ENCODE measurements at places on chromosomes 1 and 21.

- DNase-seq, result no peak
These were observed 153.0 kb downstream of the TNFSF18 start for GRCh38 chr1:172897738-172898137.

DNA sequence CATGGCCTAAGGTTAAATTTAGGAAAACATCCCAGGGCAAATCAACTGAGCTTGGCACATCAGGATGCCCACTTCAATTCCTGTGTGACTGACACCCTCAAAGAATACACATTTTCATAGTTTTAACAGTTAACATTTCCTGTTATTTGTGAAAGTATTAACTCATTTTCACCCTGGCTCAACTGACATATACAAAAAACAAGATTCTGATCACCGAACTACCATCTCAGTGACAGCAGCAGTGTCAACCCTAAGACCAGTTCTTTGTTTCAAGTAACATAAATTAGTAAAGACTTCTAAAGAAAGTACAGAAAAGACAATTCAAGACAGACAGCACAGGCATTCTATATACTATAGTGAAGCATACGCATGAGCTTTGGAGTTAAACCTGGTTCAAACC is 69.0 kb upstream of the SDC3 start:
- DNase-seq, result no peak

- DNase-seq, result no peak
These were observed 45.5 kb upstream of the KANK4 start for GRCh38 chr1:62364721-62365120.

GRCh38 chr1:161196521-161197451 is 2.1 kb downstream of the ADAMTS4 start:
- DNase-seq, result no peak

DNA sequence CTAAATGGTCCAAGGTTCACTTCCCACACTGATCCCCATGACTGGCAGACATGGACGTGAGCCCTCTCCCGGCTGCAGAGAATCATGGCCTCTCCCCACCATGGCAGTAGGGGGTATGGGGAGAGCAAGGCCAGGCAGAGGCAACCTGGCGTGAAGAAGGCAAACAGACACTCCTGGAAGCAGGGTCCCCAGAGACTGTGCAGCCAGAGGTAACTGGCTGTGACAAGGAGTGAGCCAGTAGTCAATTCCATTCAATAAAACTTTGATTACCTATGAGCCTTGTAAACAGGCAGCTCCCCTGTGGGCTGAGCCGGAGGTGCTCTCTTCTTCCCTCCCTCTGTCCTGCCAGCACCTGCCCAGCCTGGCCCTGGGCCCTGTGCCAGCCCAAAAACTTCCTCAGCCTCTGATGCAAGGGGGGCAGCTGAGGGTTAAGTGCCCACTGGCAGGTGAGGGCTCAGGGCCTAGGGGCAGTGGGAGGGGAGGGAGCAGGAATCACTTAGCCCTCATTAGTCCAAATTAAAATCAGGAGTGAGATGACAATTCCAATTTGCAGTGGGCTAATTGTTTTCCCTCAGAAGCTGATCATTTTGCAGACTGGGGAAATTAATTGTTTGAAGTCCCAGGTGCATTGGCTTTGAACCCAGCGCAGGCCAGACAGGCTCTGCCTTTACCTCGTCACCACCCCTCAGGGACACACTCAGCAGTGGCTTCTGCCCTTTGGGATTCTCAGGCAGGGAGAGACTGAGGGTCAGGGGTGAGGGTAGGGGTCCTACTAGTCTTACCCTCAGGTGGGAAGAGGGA is 35.6 kb downstream of the LRRN2 start:
- no peak for DNase-seq

- no peak for DNase-seq
These were observed 96.9 kb downstream of the KCNH1 start for GRCh38 chr1:211037095-211037494.

- no peak for DNase-seq
These were observed 18.8 kb downstream of the TMCC2 start for GRCh38 chr1:205246351-205247119.

DNA sequence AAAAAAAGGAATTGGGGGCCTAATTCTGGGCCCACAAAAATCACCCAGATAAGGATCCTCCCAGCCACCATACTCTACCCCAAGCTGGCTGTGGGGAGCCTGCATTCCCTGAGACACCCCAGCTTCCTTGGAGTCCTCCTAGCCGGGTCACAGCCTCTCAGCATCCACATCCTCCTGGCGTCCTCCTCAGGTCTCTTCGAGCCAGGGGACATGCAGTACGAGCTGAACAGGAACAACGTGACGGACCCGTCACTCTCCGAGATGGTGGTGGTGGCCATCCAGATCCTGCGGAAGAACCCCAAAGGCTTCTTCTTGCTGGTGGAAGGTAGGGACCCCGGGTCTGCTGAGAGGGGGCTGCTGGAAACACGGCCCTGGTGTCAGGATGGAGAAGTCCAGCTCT is 64.3 kb downstream of the ALPL start:
- DNase-seq, result no peak

DNA sequence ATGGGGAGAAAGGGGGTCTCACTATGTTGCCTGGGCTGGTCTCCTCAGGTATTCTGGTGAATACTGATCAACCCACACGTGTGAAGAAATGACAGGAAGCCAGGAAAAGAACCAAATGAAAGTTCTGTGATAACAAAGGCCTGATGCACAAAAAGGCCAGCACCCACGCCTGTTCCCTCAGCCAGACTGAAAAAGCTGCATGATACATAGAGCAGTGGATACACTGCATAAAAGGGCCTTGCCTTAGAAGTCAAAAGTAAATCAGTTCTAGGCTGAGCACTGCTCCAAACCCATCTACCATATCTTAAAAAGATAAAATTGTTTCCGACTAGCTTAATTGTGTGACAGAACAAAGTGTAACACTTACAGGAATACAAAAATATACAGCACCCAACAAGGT is 36.9 kb upstream of the PSMG1 start:
- no peak for DNase-seq

DNA sequence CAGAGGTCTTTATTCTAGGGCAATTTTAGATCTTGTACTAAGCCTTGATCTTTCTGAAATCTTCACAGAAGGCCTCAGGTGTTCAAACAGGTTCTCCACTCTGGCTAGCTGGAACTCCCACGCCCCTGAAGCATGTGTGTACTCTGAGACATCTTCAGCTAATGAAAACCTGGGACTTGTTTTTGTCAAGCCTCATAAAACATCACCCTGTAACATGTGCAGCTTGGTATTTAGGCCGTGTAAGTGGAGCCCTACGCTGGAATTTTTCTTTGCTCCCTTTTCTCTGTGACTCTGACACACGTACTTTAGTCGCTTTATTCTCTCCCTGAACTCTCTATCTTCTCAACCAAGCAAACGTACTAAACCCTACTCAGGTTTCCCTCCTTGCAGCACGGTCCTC is 701.9 kb upstream of the ZP4 start:
- DNase-seq, result no peak

DNA sequence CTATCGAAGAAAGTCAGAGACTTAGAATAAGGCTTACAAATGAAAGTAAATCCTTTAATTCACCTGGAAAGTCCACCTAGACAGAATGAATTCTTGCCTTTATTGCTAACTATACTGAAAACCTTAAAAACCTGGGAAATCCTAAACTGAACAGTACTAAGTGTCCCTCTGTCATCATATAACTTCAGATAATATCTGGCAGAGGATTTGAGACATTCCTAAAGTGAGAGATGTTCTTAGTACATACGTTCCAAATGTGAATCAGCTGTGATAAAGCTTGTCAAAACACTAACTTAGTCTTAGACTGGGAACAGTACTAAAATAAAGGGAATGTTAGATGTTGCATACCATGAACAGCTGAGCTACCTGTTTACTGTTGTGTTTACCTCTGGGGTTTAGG is 121.7 kb downstream of the TNFSF18 start:
- DNase-seq, result no peak

DNA sequence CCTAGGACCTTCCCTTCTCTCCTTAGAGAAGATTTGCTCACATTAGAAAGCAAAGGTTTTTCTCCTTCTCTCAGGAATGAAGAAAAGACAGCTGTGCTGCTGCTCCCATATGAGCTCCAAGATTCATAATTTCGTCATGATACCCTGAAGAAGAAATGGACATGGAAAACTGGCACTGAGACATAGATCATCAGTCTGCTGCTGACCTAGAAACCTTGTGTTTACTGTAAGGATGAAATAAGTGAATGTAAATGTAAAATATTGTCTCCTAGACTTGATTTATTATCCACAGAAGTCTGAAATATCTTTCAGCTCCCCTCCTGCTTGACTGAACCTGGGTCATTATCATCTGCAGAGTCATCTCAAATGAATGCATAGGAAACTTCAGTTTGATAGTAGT is 77.9 kb downstream of the ZC3H11B start:
- DNase-seq, result no peak

DNA sequence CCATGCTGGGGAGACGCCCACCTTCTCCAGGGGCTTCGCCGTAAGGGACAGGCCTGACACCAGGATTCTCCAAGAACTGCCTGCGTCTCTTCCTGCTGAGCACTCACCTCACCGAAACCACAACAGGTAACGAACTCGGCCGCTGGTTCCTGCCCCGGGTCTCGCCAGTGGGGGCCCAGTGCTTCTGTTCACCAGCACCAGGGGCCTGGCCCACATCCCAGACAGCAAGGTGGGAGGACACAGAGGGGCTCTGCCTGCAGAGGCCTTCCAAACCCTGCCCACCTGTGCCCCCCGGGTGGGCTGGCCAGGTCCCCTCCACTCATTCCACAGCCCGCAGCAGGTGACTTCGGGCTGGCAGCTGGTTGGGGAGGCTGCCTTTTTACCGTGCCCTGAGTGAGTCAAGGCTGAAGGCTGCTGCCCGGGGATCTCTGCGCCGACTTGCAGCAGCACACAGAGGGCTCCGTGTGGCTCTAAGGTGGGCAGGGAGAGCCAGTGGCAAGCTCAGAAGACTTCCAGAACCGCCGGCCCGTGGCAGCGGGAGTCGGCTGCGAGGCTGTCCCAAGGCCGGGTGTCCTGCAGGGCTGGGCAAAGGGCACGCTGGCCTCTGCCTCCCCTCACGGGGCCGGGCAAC is 14.7 kb upstream of the COL18A1 start:
- DNase-seq, result no peak

- no peak for DNase-seq
These were observed 885 bp downstream of the AHCYL1 start for GRCh38 chr1:109985247-109986053.

DNA sequence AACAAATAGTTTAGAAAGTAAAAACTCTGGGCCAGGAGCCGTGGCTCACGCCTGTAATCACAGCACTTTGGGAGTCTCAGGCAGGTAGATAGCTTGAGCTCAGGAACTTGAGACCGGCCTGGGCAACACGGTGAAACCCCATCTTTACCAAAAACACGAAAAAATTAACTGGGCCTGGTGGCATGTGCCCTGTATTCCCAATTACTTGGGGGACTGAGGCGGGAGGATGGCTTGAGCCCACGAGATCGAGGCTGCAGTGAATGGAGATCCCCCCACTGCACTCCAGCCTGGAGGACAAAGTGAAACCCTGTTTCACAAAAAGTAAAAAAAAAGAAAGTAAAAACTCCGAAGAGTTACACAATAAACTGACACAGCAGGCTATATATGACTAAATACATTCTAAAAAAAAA is 10.6 kb downstream of the CEP170 start:
- no peak for DNase-seq

GRCh38 chr1:51792864-51793263 is 85.7 kb downstream of the NRDC start:
- no peak for DNase-seq

GRCh38 chr1:29368936-29369932 is 132.9 kb downstream of the PTPRU start:
- DNase-seq, result no peak

- no peak for DNase-seq
These were observed 379.2 kb upstream of the SPAG17 start for GRCh38 chr1:118563981-118564951.

DNA sequence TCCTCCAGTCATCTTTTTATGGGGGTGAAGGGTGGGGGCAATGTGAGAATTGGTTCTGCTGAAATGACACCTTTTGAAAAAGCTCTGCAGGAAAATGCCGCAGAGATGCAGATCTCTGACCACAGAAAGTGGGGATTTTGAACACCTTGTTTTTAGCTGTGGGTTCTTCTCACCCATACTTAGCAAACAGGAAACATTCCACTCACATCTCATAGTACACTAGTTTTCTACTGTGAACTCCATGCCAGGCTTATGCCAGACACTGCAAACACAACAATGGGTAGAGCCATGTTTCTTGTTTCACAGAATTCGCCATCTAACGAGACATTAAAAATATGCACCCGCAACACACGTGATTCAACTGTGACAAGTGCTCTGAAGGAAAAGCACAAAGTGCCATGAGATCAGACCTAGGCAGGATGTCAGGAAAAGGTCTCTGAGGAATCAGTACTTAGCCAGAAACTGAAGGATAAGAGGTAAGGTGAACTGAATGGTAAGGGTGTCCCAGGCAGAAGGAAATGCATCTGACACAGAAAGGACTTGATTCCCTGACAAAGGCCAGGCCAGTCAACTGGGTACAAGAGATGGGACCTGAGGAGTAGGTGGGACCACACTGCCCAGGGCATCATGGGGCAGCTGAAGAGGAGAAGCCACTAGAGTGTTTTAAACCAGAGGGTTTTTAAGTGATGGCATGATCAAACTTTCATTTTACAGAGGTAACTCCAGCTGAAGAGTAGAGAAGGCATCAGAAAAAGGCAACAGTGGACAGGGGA is 83.8 kb upstream of the JAK1 start:
- DNase-seq, result no peak

DNA sequence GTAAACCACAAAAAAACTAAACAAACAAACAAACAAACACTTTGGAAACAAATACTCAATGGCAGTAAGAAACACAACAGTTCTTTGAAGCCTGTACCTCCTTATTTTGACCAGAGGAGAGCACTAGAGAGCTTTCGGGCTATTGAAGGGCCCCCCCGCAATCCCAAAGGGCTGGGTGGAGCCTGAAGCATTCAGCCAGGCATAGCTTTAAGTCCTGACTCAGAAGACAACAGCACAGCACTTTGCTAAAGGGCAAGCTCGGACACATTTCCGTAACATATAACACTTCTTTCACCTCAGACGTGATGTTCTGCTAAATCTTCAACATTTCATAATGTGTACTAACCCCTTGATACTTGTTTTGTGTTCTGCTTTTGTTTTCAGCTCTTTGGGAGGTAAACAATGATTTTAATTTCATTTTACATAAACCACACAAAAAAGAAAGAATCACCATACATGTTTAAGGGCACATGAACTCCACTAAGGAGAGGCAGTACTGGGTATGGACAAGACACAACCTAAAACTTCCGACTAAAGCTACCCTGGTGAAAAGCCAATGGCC is 9.7 kb upstream of the SHCBP1L start:
- no peak for DNase-seq

GRCh38 chr1:63775418-63776127 is 1.8 kb downstream of the ROR1 start:
- DNase-seq, result no peak

GRCh38 chr1:34547046-34547674 is 207.7 kb upstream of the GJB5 start:
- DNase-seq, result no peak

GRCh38 chr1:203271018-203271743 is 34.1 kb upstream of the BTG2 start:
- DNase-seq, result peak; percentile 62

- no peak for DNase-seq
These were observed 25.8 kb downstream of the DHCR24 start for GRCh38 chr1:54861070-54861761.

GRCh38 chr1:248872752-248873408 is 14.0 kb upstream of the ZNF692 start:
- no peak for DNase-seq

Measured in central memory CD8-positive, alpha-beta T cell (primary cell).